Liver (tissue), 10 donors: ENCODE measurements at places on chromosomes 12 and 14. TPM values are rescaled to one million over a fixed set of nuclear protein-coding genes. Genes with fewer than 3 reads are reported as not detected.

- peaks cover 21% of the 10 kb centered on the region for H3K4me1 ChIP-seq
- DNase-seq, result no peak
- H3K27ac ChIP-seq, result no peak overlapping the region
Measured at GRCh38 chr12:24544368-24544767, 404.5 kb downstream of the BCAT1 start.

DPPA3 gene
- not detected for total RNA-seq

DNA sequence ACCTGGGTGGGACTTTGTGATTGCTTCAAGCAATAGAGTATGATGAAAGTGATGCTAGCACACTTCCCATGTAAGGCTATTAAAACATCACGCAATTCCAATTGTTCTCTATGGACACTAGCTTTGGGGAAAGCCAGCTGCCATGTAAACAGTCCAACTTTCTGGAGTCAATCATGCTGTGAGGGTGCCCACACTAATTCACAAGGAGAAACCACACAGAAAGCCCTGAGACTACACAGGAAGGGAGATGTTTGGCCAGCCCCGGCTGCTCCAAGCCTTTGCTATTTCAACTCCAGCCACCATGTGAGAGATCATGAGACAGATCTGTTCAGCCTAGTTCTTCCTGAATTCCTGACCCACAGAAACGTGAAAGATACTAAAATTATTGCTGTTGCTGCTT, 96.3 kb downstream of the ST8SIA1 start:
- no peaks in the 10 kb centered on the region for H3K27me3 ChIP-seq
- H3K36me3 ChIP-seq, result no peaks in the 10 kb centered on the region
- no peak overlapping the region for H3K27ac ChIP-seq

GRCh38 chr14:50862036-50862570, 9.8 kb upstream of the ABHD12B start:
- H3K27me3 ChIP-seq, result no peaks in the 10 kb centered on the region
- no peaks in the 10 kb centered on the region for H3K36me3 ChIP-seq
- no peak for DNase-seq
- H3K4me3 ChIP-seq, result no peak overlapping the region

DNA sequence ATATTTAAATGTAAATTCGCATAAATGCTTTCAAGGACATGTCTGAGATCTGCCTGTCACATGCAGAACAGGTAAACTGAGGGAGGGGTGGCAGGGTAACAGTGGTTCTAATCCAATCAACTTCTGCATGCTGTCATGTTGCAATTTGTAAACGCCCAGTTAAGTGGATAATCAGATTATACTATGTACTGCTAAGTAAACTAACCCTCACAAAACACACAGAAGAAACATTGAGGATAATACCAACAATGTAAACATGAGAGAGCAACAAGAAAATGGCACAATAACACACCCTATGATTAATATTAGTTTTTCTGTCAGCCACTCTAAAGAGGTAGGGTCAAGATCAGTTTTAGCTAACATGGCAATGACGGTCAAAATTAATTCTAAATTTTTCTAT, 123.7 kb downstream of the KIF21A start:
- no peak for DNase-seq
- peaks cover 2% of the 10 kb centered on the region for H3K36me3 ChIP-seq
- no peak overlapping the region for H3K4me3 ChIP-seq
- H3K27ac ChIP-seq, result no peak overlapping the region
- H3K4me1 ChIP-seq, result peaks cover 2% of the 10 kb centered on the region

DHH gene
- 0.08 TPM for total RNA-seq

AQP2 gene
- total RNA-seq, result not detected

DNA sequence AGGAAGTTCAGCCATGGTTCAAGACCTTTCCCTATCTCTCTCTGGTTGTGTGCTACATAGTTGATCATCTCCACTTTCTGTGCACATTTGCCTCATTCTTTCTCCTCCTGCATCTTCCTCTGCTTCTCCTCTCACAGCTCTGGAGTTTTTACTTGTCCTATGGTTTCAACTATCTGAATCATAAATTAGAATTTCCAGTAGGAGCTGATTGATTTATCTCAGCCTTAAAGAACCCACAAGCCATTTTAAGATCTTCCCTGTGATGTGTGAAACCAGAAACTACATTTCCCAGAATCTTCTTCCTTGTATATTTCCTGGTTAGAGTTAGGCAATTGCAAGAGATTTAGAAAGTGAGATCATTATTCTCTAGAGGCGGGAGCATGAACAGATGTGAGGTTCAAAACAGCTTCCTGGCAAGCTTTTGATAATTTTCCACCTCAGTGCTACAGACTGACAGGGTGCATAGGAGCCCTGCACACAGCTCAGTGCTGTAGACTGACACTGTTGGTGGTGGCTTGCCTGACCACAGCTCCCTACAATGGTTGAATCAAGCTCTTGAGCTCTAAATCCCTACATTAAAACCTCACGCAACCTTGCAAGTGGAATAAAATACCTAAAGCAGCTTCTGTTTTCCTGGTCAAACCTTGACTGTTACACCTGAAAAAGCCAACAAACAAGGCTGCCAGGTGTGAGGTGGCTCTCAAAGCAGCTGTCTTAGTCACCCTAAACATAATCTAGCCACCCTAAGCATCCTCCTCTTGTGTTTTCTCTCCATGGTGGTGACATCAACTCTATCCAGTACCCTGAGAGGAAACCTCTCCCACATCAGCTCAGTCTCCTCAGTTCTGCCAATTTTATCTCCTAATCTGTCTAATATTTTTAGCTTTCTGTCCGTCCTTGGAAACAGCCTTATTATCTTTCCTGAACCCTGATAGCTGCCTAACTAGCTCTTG, 21.5 kb upstream of the IFNG start:
- no peaks in the 10 kb centered on the region for H3K36me3 ChIP-seq
- H3K27ac ChIP-seq, result no peak overlapping the region
- no peak for DNase-seq
- no peak overlapping the region for H3K4me3 ChIP-seq

DNA sequence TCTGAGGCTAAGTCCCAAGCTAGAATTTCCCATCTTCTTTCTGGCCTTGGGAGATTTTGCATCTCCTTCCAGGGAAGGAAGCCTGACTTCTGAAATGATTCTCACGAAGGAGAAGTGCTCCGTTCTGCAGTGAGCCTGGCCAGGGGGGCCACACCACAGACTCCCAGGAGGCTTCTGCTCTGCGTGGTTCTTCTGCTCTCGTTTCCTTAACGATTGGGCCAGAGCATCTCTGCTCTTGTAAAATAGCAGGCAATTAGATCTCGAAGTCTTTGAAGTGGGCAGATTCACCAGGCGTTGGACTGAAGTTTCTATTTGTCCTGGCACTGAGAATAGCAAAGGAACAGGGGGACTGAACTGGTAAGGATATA, 6.7 kb upstream of the BATF start:
- no peak overlapping the region for H3K27ac ChIP-seq
- H3K27me3 ChIP-seq, result no peaks in the 10 kb centered on the region
- no peak for DNase-seq
- no peaks in the 10 kb centered on the region for H3K36me3 ChIP-seq
- no peaks in the 10 kb centered on the region for H3K4me1 ChIP-seq

CPNE6 gene
- not detected for total RNA-seq

- H3K27ac ChIP-seq, result no peak overlapping the region
- H3K36me3 ChIP-seq, result no peaks in the 10 kb centered on the region
- H3K27me3 ChIP-seq, result no peaks in the 10 kb centered on the region
- DNase-seq, result no peak
- peaks cover 3% of the 10 kb centered on the region for H3K4me1 ChIP-seq
- no peak overlapping the region for H3K4me3 ChIP-seq
Measured at GRCh38 chr14:89015016-89015415, 190.6 kb downstream of the TTC8 start.
